ENCODE measurements at places on chromosomes 12 and 14. TPM values are rescaled to one million over a fixed set of nuclear protein-coding genes. Genes with fewer than 3 reads are reported as not detected.

RFX4 gene
- not detected for total RNA-seq

PLCZ1 gene
- 0.49 TPM for total RNA-seq

SLC38A2 gene
- total RNA-seq = 129 TPM

CCDC175 gene
- not detected for total RNA-seq

IL22 gene
- total RNA-seq = not detected

KRT83 gene
- not detected for total RNA-seq

DNA sequence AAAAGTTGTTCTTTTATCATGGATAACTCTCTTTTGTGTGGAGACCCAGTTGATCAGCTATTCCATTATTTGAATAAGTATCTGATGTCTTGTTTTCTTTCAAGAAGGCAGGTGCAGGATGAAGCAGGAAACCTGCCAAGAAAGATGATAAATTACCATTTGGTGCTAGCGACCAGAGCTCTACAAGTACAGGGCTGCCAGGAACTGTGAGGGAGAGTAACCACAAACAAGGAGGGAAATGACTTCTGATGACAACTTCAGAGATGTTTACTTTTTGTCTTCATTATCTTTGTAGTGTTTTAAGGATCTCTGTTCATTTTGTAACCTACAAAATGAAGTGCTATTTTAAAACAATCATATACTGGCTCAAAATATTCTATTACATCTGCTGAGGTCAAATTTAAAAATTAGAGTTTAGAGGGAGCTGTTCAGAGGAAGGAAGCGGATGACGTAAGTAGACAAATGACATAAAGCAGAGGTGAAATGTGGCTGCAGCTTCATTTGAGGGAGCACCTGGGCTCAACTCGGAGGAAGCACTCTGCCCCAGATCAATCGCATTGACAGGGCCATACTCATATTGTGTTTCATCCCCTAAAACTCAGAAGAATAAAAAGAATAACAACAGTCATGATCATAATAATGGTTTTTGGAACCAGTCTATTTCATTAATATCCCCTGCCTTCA is 226.8 kb downstream of the C12orf42 start:
- H3K27me3 ChIP-seq = no peaks in the 10 kb centered on the region
- no peak overlapping the region for H3K4me3 ChIP-seq
- H3K27ac ChIP-seq = no peak overlapping the region
- H3K36me3 ChIP-seq = no peaks in the 10 kb centered on the region
- DNase-seq = no peak

- no peak overlapping the region for H3K27ac ChIP-seq
- no peak for DNase-seq
- H3K27me3 ChIP-seq = peaks cover 73% of the 10 kb centered on the region
- H3K4me3 ChIP-seq = no peak overlapping the region
Measured at GRCh38 chr14:106038263-106038662, 511.9 kb downstream of the TMEM121 start.

GRCh38 chr12:108551535-108551934 is 9.4 kb downstream of the SART3 start:
- H3K4me1 ChIP-seq = peaks cover 72% of the 10 kb centered on the region
- no peaks in the 10 kb centered on the region for H3K27me3 ChIP-seq
- DNase-seq = no peak
- peaks cover 24% of the 10 kb centered on the region for H3K36me3 ChIP-seq

GRCh38 chr14:50944647-50945413 is 547 bp upstream of the PYGL start:
- H3K27ac ChIP-seq = peak overlapping the region; percentile 83

DNA sequence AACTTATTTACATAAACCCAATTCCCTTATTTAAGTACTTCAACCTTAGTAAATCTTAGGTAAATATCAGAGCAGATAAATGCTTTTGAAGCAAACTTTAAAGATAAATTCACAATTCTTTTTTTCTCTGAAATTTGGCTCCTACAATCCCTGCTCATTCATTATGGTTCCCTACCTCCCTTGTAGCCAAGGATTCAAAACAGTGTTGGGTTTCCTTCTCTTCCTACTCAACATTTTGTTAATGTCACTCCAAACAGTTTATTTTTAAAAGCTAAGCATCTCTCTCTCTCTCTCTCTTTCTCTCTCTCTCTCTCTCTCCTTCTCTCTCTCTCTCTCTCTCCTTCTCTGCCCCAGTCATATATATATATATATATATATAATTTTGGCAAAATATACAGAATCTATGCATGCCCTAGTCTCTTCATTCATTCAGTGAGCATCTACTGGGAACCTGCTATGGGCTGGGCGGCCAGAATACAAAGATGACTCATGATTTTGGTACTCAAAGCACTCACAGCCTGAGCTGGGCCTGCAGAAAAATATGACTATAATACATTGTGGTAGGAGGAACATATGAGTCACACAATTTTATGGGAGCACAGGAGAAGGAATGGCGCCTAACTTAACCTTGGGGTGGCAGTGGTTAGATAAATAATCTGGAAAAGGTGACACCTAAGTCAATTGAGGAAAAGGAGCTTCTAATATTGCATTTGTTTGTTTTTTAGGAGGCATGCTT is 123.7 kb upstream of the DHRS4 start:
- H3K4me3 ChIP-seq = no peak overlapping the region
- no peaks in the 10 kb centered on the region for H3K36me3 ChIP-seq
- no peak for DNase-seq
- H3K27me3 ChIP-seq = peaks cover 16% of the 10 kb centered on the region

GRCh38 chr14:101121508-101122139 is 218.1 kb upstream of the RTL1 start:
- peak overlapping the region; percentile 44 for H3K4me3 ChIP-seq
- DNase-seq = no peak
- peaks cover 31% of the 10 kb centered on the region for H3K27me3 ChIP-seq
- no peaks in the 10 kb centered on the region for H3K36me3 ChIP-seq
- peaks cover 6% of the 10 kb centered on the region for H3K4me1 ChIP-seq

- no peaks in the 10 kb centered on the region for H3K36me3 ChIP-seq
- H3K4me3 ChIP-seq = no peak overlapping the region
- no peak for DNase-seq
- no peak overlapping the region for H3K27ac ChIP-seq
- peaks cover 25% of the 10 kb centered on the region for H3K27me3 ChIP-seq
Measured at GRCh38 chr12:114302117-114302516, 103.8 kb downstream of the TBX5 start.

- no peak overlapping the region for H3K4me3 ChIP-seq
- no peak for DNase-seq
- peaks cover 73% of the 10 kb centered on the region for H3K36me3 ChIP-seq
Measured at GRCh38 chr12:8941691-8942478, 7.6 kb downstream of the M6PR start.

GRCh38 chr14:65791191-65791981 is 378.9 kb downstream of the FUT8 start:
- no peak for DNase-seq
- no peaks in the 10 kb centered on the region for H3K36me3 ChIP-seq
- H3K4me1 ChIP-seq = no peaks in the 10 kb centered on the region
- no peak overlapping the region for H3K27ac ChIP-seq
- no peak overlapping the region for H3K4me3 ChIP-seq
- peaks cover 49% of the 10 kb centered on the region for H3K27me3 ChIP-seq

DNA sequence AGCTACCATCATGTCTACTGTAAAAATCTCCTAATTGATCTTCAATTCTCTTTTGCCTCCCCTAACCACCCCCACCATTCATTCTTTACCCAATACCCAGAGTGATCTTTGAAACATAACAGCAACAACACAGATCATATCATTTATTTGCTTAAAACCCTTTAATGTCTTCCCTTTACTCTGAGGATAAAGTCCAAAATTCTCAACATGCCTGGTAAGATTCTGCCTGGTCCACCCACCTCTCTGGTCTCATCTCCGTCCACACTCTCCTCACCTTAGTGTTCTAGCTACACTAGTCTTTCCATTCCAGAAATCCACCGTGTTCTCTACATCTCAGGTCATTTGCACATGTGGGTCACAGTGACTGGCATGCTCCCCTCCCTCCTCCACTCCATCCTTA is 27.7 kb downstream of the SLC38A4 start:
- H3K27ac ChIP-seq = no peak overlapping the region
- no peak for DNase-seq
- H3K36me3 ChIP-seq = no peaks in the 10 kb centered on the region
- H3K27me3 ChIP-seq = no peaks in the 10 kb centered on the region
- H3K4me1 ChIP-seq = no peaks in the 10 kb centered on the region
- no peak overlapping the region for H3K4me3 ChIP-seq

- no peak overlapping the region for H3K4me3 ChIP-seq
- no peaks in the 10 kb centered on the region for H3K36me3 ChIP-seq
- DNase-seq = no peak
- peaks cover 56% of the 10 kb centered on the region for H3K4me1 ChIP-seq
Measured at GRCh38 chr12:110111476-110112334, 12.5 kb upstream of the IFT81 start.

GRCh38 chr12:5333096-5333495 is 98.8 kb upstream of the NTF3 start:
- no peak overlapping the region for H3K4me3 ChIP-seq
- H3K27ac ChIP-seq = no peak overlapping the region
- H3K27me3 ChIP-seq = peaks cover 9% of the 10 kb centered on the region

DNA sequence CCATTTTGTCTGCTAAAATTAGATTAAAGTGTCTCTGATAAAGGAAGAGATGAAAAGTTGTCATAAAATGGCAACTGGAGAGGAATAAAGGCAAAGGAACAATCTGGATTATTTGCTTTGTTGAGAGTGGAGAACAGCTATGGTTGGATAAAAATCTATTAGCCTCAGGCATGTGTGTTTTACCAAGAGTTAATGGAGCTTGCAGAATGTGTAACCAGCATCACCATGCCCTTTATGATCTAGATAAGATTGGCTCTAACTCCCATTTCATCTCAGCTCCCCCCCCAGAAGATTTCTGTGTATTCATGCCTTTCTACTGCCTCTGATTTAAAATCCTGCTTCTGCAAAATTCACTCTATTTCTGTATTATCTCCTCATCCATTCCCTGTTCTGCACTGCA is 93.8 kb downstream of the GALC start:
- no peak overlapping the region for H3K4me3 ChIP-seq
- H3K36me3 ChIP-seq = no peaks in the 10 kb centered on the region
- DNase-seq = no peak
- no peaks in the 10 kb centered on the region for H3K4me1 ChIP-seq

- DNase-seq = no peak
- peak overlapping the region; percentile 70 for H3K27ac ChIP-seq
- H3K36me3 ChIP-seq = no peaks in the 10 kb centered on the region
Measured at GRCh38 chr12:52417740-52418139, 11.6 kb upstream of the KRT82 start.

GRCh38 chr12:98644712-98645571 is at the start of the genes APAF1 and IKBIP:
APAF1 (plus strand) TSS chr12:98645290; CDS start chr12:98648360, 3,070 bp downstream.
IKBIP (minus strand) TSS chr12:98644788; CDS start chr12:98644701, 87 bp downstream.
- peaks cover 18% of the 10 kb centered on the region for H3K36me3 ChIP-seq
- H3K4me1 ChIP-seq = peaks cover 41% of the 10 kb centered on the region

DNA sequence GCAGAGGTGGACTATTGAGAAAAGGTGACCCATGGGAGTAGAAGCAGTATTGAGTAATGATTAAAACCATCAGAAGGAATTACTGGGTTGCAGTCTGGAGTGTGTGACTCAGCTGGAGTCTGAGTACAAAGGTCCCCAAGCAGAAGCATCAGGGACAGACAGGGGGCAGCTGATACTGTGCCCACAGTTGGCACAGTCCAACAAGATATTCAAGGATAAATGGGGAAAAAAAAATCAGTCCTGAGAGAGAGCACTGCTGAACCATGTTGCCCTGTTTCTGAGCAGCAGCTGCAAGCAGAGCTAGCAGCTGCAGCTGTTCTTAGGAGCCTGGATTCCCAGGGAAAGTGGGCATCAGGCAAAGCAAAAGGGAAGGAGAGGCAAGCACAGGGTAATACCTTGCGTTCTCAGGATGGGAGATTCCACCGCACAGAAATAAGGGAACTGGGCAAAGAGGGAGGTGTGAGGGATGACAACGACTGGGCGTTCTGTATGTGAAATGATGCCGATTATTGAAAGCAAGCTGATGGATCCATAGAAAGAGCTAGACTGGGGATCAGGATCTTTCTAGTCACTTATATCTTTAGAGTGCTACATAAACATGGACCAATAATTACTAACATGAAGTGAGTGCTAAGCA is 17.7 kb downstream of the NEUROD4 start:
- no peak overlapping the region for H3K27ac ChIP-seq
- DNase-seq = no peak
- H3K36me3 ChIP-seq = no peaks in the 10 kb centered on the region
- peaks cover 76% of the 10 kb centered on the region for H3K27me3 ChIP-seq
- no peak overlapping the region for H3K4me3 ChIP-seq
- no peaks in the 10 kb centered on the region for H3K4me1 ChIP-seq

GRCh38 chr14:70665448-70666360 is 24.0 kb downstream of the TTC9 start:
- no peaks in the 10 kb centered on the region for H3K36me3 ChIP-seq
- H3K27me3 ChIP-seq = no peaks in the 10 kb centered on the region
- no peak for DNase-seq
- no peak overlapping the region for H3K27ac ChIP-seq

- H3K36me3 ChIP-seq = no peaks in the 10 kb centered on the region
- peak overlapping the region; percentile 91 for H3K27ac ChIP-seq
- peaks cover 52% of the 10 kb centered on the region for H3K4me1 ChIP-seq
- no peak overlapping the region for H3K4me3 ChIP-seq
Measured at GRCh38 chr12:14256121-14256520, 109.4 kb upstream of the ATF7IP start.

GRCh38 chr14:63614679-63615363 is 26.9 kb downstream of the WDR89 start:
- peaks cover 4% of the 10 kb centered on the region for H3K36me3 ChIP-seq
- H3K27me3 ChIP-seq = no peaks in the 10 kb centered on the region
- H3K27ac ChIP-seq = no peak overlapping the region
- no peak overlapping the region for H3K4me3 ChIP-seq
- H3K4me1 ChIP-seq = peaks cover 6% of the 10 kb centered on the region

GRCh38 chr12:92199819-92200576 is 54.4 kb upstream of the BTG1 start:
- DNase-seq = no peak
- H3K27ac ChIP-seq = no peak overlapping the region
- no peaks in the 10 kb centered on the region for H3K36me3 ChIP-seq
- H3K27me3 ChIP-seq = no peaks in the 10 kb centered on the region
- no peaks in the 10 kb centered on the region for H3K4me1 ChIP-seq

DNA sequence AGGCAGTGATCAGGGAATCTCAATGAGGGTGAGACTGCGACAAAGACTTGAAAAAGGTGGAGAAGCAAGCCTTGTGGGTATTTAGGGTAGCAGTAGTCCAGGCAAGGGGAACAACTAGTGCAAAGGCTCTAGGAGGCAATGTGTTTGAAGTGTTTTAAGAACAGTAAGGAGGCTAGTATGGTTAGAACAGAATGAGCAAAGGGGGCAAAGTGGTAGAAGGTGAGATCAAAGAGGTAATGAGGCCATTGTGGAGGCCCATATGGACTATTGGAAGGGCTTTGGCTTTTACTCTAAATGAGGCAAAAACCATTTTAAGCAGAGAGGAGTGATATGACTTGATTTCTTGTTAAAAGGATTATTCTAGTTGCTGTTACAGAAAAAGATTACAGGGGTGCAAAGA is 16.8 kb downstream of the HIF1A start:
- no peak for DNase-seq
- H3K4me1 ChIP-seq = peaks cover 75% of the 10 kb centered on the region
- H3K27me3 ChIP-seq = no peaks in the 10 kb centered on the region
